Mucosa of gallbladder (tissue), 1 donor: ENCODE measurements at places on chromosomes 4 and X. TPM values are rescaled to one million over a fixed set of nuclear protein-coding genes. Genes with fewer than 3 reads are reported as not detected.

Gene XAGE1A
- not detected for total RNA-seq

Gene HERC3
- total RNA-seq, result 41.0 TPM

Gene RAB33A
- total RNA-seq, result 1.2 TPM

Gene CYBB
- 41.8 TPM for total RNA-seq

Gene ABCG2
- 3.5 TPM for total RNA-seq
